ENCODE measurements at places on chromosomes 3 and 15. TPM values are rescaled to one million over a fixed set of nuclear protein-coding genes. Genes with fewer than 3 reads are reported as not detected.

DNA sequence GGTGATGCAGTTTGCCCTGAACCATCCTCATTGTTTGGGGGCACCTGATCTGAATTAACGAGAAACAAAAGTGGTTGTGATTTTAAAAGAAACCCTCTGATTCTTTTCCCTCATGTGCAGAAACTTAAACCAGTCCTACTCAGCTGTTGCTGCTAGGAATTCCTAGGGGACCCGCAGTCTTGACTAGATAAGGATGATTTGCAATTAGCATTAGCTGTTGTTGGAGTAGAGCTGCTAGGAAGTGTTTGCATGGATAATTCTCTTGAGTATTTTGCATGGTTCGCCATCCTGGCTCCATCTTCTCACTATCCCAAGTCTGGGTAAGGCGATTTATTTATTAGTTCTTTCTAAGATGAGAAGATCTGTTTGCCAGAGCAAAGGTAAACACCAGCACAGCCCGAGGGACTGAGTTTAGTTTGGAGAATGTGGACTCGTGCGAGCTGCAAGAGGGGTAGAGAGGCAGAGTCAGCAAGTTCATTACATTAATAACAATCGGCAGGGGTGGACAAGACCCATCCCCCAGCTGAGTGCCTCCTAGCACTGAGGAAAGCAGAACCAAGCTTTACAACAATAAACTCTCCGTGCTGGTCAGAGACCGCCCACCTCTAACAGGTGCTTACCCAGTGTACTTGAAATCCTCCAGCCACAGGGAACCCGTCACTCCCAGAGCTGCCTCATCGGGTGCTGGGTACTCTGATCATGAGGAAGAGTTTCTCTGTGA, 4.1 kb downstream of the FGD5 start:
- H3K4me1 ChIP-seq, result no peaks in the 10 kb centered on the region
- peaks cover 31% of the 10 kb centered on the region for H3K27me3 ChIP-seq
- DNase-seq, result no peak
- no peak overlapping the region for H3K27ac ChIP-seq
- H3K36me3 ChIP-seq, result no peaks in the 10 kb centered on the region
- H3K4me3 ChIP-seq, result no peak overlapping the region

- H3K27ac ChIP-seq, result no peak overlapping the region
- H3K4me1 ChIP-seq, result peaks cover 14% of the 10 kb centered on the region
- H3K27me3 ChIP-seq, result peaks cover 9% of the 10 kb centered on the region
- no peak for DNase-seq
- H3K4me3 ChIP-seq, result no peak overlapping the region
Observed at GRCh38 chr3:58180940-58181587, 29.7 kb downstream of the DNASE1L3 start.

DNA sequence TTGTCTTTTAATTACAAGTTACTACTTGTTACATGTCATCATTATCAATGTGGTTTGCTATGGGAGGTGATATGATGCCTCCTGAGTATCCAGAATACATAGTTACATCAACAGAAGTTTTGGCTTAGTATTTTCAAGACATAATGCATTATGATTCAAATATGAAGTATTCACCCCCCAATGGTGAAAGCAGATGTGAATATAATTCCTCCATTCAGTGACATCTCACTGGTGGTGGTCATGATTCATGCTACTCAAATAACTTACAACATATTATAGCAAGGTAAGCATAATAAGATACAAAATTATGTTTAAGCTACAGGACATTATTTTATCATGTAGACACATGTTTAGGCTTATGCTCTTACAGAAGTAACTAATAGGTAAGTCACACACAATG, 34.9 kb upstream of the TTBK2 start:
- H3K36me3 ChIP-seq, result peaks cover 37% of the 10 kb centered on the region
- no peaks in the 10 kb centered on the region for H3K27me3 ChIP-seq
- DNase-seq, result no peak
- no peak overlapping the region for H3K4me3 ChIP-seq

- H3K27ac ChIP-seq, result no peak overlapping the region
- no peak overlapping the region for H3K4me3 ChIP-seq
- H3K36me3 ChIP-seq, result no peaks in the 10 kb centered on the region
- H3K4me1 ChIP-seq, result no peaks in the 10 kb centered on the region
- H3K27me3 ChIP-seq, result peaks cover 9% of the 10 kb centered on the region
- no peak for DNase-seq
Observed at GRCh38 chr3:73618461-73618860, 6.3 kb downstream of the PDZRN3 start.

- H3K4me1 ChIP-seq, result no peaks in the 10 kb centered on the region
- DNase-seq, result no peak
- H3K36me3 ChIP-seq, result no peaks in the 10 kb centered on the region
- H3K4me3 ChIP-seq, result no peak overlapping the region
- no peak overlapping the region for H3K27ac ChIP-seq
- H3K27me3 ChIP-seq, result peaks cover 16% of the 10 kb centered on the region
Observed at GRCh38 chr15:66588537-66588936, 22.7 kb upstream of the LCTL start.

- H3K4me3 ChIP-seq, result no peak overlapping the region
- no peak overlapping the region for H3K27ac ChIP-seq
- DNase-seq, result no peak
- H3K4me1 ChIP-seq, result no peaks in the 10 kb centered on the region
- H3K27me3 ChIP-seq, result no peaks in the 10 kb centered on the region
Observed at GRCh38 chr3:121852256-121852655, 17.2 kb downstream of the EAF2 start.

- H3K27ac ChIP-seq, result no peak overlapping the region
- H3K4me3 ChIP-seq, result no peak overlapping the region
- no peaks in the 10 kb centered on the region for H3K36me3 ChIP-seq
- no peak for DNase-seq
- H3K27me3 ChIP-seq, result peaks cover 10% of the 10 kb centered on the region
- no peaks in the 10 kb centered on the region for H3K4me1 ChIP-seq
Observed at GRCh38 chr3:87766721-87767120, 292.1 kb downstream of the CGGBP1 start.

GRCh38 chr3:9100513-9100894, 137.2 kb upstream of the RAD18 start:
- H3K4me1 ChIP-seq, result no peaks in the 10 kb centered on the region
- H3K4me3 ChIP-seq, result no peak overlapping the region
- DNase-seq, result no peak
- no peaks in the 10 kb centered on the region for H3K36me3 ChIP-seq
- H3K27ac ChIP-seq, result no peak overlapping the region

GRCh38 chr15:58549013-58549784, 117.4 kb downstream of the LIPC start:
- H3K27me3 ChIP-seq, result no peaks in the 10 kb centered on the region
- no peak overlapping the region for H3K4me3 ChIP-seq
- peaks cover 45% of the 10 kb centered on the region for H3K4me1 ChIP-seq
- H3K27ac ChIP-seq, result peak overlapping the region; percentile 54

DNA sequence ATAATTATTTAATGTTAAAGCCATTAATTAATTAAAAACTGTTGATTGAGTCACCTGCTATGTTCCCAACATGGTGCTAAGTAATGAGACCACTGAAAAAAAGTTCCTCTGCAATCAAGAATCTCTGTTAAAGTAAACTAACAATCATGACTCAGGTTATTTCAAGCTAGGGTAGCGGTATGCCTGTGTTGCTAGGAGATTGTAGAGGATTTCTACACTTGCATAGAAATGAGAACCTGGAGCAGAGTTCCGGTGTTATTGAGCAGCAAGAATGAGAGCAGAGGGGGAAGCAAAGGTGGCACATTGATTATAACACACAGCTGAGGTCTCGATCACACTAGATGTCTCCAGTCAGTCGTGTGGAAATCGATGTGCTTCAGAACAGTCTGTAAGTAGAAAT, 41.4 kb downstream of the C3orf85 start:
- H3K27ac ChIP-seq, result no peak overlapping the region
- H3K27me3 ChIP-seq, result no peaks in the 10 kb centered on the region
- H3K4me3 ChIP-seq, result no peak overlapping the region
- H3K4me1 ChIP-seq, result no peaks in the 10 kb centered on the region

- no peak overlapping the region for H3K27ac ChIP-seq
- no peak for DNase-seq
- peaks cover 2% of the 10 kb centered on the region for H3K27me3 ChIP-seq
- H3K4me1 ChIP-seq, result no peaks in the 10 kb centered on the region
Observed at GRCh38 chr3:139518926-139519842, 20.4 kb downstream of the RBP1 start.

- H3K36me3 ChIP-seq, result peaks cover 1% of the 10 kb centered on the region
- DNase-seq, result no peak
- no peak overlapping the region for H3K27ac ChIP-seq
- H3K27me3 ChIP-seq, result no peaks in the 10 kb centered on the region
Observed at GRCh38 chr3:179697736-179698332, 45.0 kb downstream of the USP13 start.

- H3K4me1 ChIP-seq, result peaks cover 73% of the 10 kb centered on the region
- no peaks in the 10 kb centered on the region for H3K27me3 ChIP-seq
- peaks cover 21% of the 10 kb centered on the region for H3K36me3 ChIP-seq
- H3K4me3 ChIP-seq, result no peak overlapping the region
Observed at GRCh38 chr15:67119238-67119846, 53.9 kb downstream of the SMAD3 start.

- H3K4me3 ChIP-seq, result no peak overlapping the region
- DNase-seq, result no peak
- no peaks in the 10 kb centered on the region for H3K36me3 ChIP-seq
- no peaks in the 10 kb centered on the region for H3K27me3 ChIP-seq
Observed at GRCh38 chr3:175777495-175777894, 918.4 kb downstream of the NAALADL2 start.

DNA sequence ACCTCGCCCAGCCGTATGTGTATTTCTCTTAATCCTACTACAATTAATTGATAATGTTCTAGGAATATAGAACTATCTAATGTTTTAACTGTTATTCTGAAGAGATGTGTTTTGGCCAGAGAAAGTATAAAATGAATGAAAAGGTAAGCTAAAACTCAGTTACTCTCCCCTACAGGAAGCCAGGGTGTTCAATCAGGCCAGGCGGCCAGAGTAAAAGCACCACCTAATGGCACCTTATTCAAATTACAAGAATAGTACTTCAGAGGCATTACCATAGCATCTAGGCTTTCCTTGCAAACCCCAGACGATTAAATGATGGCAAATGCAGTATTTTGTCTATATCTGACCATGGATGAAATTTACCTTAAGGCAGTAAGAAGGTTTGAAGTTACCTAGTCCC, 10.4 kb downstream of the SLC12A8 start:
- H3K27ac ChIP-seq, result no peak overlapping the region
- no peak for DNase-seq
- no peaks in the 10 kb centered on the region for H3K4me1 ChIP-seq
- H3K36me3 ChIP-seq, result no peaks in the 10 kb centered on the region

- peaks cover 15% of the 10 kb centered on the region for H3K27me3 ChIP-seq
- DNase-seq, result no peak
- H3K4me3 ChIP-seq, result no peak overlapping the region
- no peak overlapping the region for H3K27ac ChIP-seq
- H3K36me3 ChIP-seq, result no peaks in the 10 kb centered on the region
- H3K4me1 ChIP-seq, result peaks cover 6% of the 10 kb centered on the region
Observed at GRCh38 chr3:45777746-45778386, 18.5 kb downstream of the SLC6A20 start.

GRCh38 chr3:61664105-61664482, 102.7 kb downstream of the PTPRG start:
- no peaks in the 10 kb centered on the region for H3K36me3 ChIP-seq
- no peak overlapping the region for H3K27ac ChIP-seq
- H3K27me3 ChIP-seq, result no peaks in the 10 kb centered on the region
- H3K4me3 ChIP-seq, result no peak overlapping the region

DNA sequence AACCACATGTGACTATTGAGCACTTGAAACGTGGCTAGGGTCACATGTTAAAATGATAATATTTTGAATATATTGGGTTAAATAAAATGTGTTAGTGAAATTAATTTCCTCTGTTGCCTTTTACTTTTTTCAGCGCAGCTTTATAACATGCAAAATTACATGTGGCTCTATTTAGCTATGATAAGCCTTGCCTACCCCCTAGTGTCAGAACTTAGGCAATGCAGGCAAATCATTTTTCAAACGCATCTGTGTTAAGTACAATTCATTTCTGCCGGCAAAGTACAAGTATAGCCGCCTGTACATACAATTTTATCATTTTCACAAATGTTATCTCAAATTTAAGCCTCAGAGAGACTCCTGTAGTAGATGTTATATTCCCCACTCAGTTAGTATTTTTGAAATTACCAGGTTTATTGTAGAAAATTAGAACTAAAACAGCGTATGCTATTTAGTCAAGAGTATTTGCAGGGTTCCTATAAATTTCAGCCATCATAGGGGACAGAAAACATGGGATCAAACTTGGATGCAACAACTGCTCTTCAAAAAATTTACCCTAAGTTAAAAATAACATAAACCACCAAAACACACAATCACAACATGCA, 56.1 kb downstream of the TAFA4 start:
- no peak overlapping the region for H3K4me3 ChIP-seq
- H3K4me1 ChIP-seq, result no peaks in the 10 kb centered on the region
- H3K27ac ChIP-seq, result no peak overlapping the region
- peaks cover 22% of the 10 kb centered on the region for H3K27me3 ChIP-seq
- H3K36me3 ChIP-seq, result no peaks in the 10 kb centered on the region

GRCh38 chr3:188431040-188431439, 277.1 kb downstream of the LPP start:
- DNase-seq, result no peak
- H3K36me3 ChIP-seq, result peaks cover 43% of the 10 kb centered on the region
- peaks cover 32% of the 10 kb centered on the region for H3K4me1 ChIP-seq
- H3K4me3 ChIP-seq, result no peak overlapping the region
- H3K27me3 ChIP-seq, result no peaks in the 10 kb centered on the region

GRCh38 chr3:154954757-154955156, 125.4 kb upstream of the MME start:
- no peaks in the 10 kb centered on the region for H3K36me3 ChIP-seq
- H3K27me3 ChIP-seq, result no peaks in the 10 kb centered on the region
- H3K27ac ChIP-seq, result no peak overlapping the region
- no peak for DNase-seq
- H3K4me3 ChIP-seq, result no peak overlapping the region

GRCh38 chr3:25015599-25015998, 412.5 kb upstream of the RARB start:
- DNase-seq, result no peak
- no peaks in the 10 kb centered on the region for H3K36me3 ChIP-seq
- H3K27ac ChIP-seq, result no peak overlapping the region
- H3K27me3 ChIP-seq, result no peaks in the 10 kb centered on the region

- H3K36me3 ChIP-seq, result peaks cover 1% of the 10 kb centered on the region
- peaks cover 18% of the 10 kb centered on the region for H3K4me1 ChIP-seq
- H3K27ac ChIP-seq, result peak overlapping the region; percentile 55
- DNase-seq, result peak; percentile 59
- H3K4me3 ChIP-seq, result no peak overlapping the region
- H3K27me3 ChIP-seq, result peaks cover 2% of the 10 kb centered on the region
Observed at GRCh38 chr15:82849556-82850512, 40.4 kb downstream of the WHAMM start.

- peaks cover 34% of the 10 kb centered on the region for H3K27me3 ChIP-seq
- peak within 1 kb of the TSS; percentile 63 for H3K4me3 ChIP-seq
- H3K4me1 ChIP-seq, result no peaks in the 10 kb centered on the region
- no peaks in the 10 kb centered on the region for H3K36me3 ChIP-seq
Observed at GRCh38 chr3:134650431-134651346, at the start of gene KY. Gene KY (minus strand): TSS chr3:134651022. CDS start chr3:134650960, 62 bp downstream.

- H3K27me3 ChIP-seq, result no peaks in the 10 kb centered on the region
- H3K36me3 ChIP-seq, result no peaks in the 10 kb centered on the region
- H3K4me1 ChIP-seq, result no peaks in the 10 kb centered on the region
- no peak for DNase-seq
- no peak overlapping the region for H3K27ac ChIP-seq
- no peak overlapping the region for H3K4me3 ChIP-seq
Observed at GRCh38 chr3:25962255-25962654, 172.4 kb downstream of the OXSM start.

Gene GOLGA8F
- total RNA-seq, result not detected

Gene RAB8B
- total RNA-seq, result 111 TPM

Gene EPB42
- total RNA-seq, result not detected

Gene TUBGCP5
- 20.8 TPM for total RNA-seq

Gene SHC4
- total RNA-seq, result 0.47 TPM

Gene STRA6
- not detected for total RNA-seq

Gene GPR27
- 0.17 TPM for total RNA-seq

Gene HRG
- not detected for total RNA-seq

Gene ARNT2
- not detected for total RNA-seq

Gene ROBO1
- total RNA-seq, result 5.4 TPM

All from activated naive CD8-positive, alpha-beta T cell treated with anti-CD3 and anti-CD28 coated beads, Interleukin-2, amount 10 ng/mL, durations not matched to agents 7 days and 5 days (primary cell).